ENCODE measurements at places on chromosomes 7 and 10.

GRCh38 chr7:1193593-1194424, 33.8 kb upstream of the ZFAND2A start:
- peak; percentile 93 for DNase-seq

DNA sequence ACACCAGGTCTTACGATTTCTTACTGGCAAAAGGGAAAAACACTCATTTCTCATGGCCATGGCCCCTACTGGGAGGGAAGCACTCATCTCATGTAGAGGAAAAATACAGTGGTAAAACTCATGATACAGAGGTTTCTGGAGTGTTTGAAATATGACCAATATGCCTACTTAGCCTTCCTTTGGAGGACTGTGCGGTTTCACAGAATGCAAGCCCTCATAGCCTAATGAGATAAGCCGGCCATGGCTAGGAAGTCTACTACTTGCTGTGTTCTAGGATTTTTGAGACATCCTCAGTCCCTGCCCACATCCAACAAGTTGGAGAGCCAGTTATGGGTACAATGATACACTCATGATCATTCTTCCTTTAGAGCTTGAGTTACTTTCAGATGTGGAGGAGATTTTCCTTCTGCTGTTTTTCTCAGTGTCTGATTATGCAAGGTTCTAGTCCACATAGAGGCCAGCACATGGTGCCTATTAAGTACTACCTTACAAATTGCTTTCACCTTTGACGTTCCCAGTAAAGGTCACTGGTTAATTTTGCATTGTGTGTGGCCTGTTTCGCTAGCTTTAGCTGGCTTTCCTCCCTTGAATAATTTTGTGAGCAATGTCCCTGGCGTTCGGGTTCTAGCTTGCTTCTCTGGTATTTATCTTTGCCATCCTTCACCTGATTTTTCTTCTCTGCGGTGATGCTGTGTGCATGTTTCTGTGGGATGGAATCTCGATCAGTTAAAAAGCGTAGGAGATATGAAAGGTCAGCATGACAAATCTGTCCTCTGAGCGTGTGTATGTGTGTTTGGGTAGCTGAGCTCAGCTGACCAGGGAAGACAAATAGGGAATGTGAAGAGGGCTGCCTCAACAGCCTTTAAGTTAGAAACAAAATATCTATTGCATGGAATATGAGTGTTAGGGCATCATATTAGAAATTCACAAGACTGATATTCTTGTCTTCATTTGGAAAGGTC, 295.4 kb downstream of the LRMDA start:
- DNase-seq, result no peak

DNA sequence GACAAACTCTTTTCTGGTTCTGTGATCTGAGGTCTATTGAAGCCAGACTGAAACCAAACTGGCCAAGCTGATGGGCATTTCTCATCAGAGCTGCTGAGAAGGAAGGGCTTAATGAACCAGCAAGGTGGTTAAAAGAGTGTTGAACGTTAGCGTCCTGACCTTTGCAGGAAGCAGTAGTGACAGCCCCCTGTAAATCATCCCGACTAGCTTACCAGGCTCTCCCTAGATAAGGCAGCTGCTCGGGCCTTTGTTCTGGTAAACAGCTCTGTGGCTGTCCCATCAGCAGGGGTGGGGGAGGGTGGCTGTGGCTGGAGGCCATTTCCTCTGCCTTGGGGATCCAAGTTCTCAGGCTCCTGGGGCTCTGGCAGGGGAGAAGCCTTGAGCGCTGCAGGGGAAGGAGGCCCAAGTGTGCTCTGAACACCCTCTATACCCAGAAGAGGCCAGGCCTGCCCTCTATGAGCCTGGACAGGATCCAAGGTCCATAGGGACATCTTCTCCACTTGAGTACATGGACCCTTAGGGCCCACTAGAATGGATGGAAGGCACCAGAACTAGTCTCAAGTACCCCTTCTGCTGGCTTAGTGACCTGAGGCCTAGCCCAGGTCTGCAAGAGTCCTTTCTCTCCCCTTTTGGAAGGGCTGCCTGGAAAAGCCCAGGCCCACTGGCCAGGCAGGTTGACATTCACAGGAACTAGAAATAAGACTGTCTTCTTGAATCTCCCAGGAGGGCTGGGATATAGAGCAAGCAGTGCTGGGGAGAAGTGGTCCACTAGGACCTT, 134.6 kb downstream of the ARHGAP22 start:
- peak; percentile 17 for DNase-seq

- no peak for DNase-seq
These were observed 39.2 kb upstream of the RPA3 start for GRCh38 chr7:7757576-7757975.

GRCh38 chr7:93156884-93157283, 8.7 kb upstream of the SAMD9L start:
- DNase-seq, result no peak

GRCh38 chr7:27890205-27890849, 150.4 kb downstream of the TAX1BP1 start:
- DNase-seq, result no peak

DNA sequence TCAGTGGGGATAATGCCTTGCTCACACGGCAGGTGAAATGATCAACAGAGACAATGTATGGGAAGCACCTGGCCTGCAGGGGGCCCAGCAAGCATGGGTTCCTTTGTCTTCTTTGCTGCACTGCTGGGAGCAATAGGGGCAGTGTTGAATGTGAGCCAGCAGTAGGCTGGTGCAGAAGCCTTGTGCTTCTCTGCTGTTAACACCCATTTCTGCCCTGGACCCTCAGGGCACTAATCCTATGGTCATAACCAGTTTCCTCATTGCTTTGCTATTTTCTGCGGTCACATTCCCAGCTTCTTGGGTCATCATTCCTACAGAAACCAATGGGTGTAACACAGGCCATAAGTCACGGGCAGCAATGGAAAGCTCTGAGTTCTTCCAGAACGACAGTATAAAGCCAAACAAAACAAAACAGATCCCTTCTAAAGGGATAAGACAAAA, 10.9 kb upstream of the LGI1 start:
- DNase-seq, result peak; percentile 50

GRCh38 chr10:131781076-131781475, 119.7 kb upstream of the PPP2R2D start:
- no peak for DNase-seq

DNA sequence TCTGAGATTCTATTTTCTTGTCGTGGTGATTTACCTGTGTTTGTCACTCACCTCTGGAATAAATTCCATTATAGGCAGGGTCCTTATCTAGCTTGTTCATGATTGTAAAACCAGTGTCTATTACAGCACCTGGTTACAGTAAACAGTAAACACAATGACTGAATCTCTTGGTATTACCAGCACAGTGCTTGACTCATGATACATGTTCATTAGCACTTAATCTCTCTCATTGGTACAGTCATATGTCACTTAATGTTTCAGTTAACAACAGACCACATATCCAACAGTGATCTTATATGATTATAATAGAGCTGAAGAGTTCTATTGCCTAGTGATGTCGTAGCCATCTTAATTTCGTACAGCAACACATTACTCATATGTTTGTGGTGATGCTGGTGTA, 1.6 kb upstream of the TASOR2 start:
- DNase-seq, result no peak

DNA sequence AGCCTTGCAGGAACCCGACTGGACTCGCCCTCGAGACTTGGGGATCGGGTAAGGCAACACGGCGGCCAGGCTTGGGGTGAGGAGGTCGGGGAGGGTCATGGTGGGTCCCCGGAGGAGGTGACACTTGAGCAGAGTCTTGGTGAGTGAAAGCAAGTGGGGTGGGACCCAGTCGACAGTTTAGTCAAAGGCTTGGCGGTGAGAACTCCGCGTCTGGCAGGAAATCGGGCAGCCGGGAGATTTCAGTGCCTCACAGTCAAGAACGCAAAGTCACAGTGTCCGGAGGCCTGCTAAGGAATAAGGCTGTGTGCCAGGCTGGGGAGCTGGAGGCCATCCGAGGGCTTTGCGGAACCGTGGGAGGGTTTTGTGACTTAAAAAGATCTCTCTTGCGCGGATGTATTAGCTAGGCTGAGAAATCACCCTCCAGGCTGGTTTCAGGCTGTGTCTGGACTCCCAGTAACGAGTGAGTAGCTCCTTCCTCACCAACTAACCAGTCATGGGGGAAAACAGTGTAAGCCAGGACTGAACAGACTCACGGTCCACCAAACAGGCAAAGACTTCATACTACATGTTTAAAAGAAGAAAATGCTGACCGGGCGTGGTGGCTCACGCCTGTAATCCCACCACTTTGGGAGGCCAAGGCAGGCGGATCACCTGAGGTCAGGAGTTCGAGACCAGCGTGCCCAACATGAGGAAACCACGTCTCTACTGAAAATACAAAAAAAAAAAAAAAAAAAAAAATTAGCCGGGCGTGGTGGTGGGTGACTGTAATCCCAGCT, 613 bp downstream of the AP5Z1 start:
- no peak for DNase-seq

GRCh38 chr10:17222329-17222728, 5.7 kb upstream of the VIM start:
- DNase-seq, result no peak

GRCh38 chr10:116720668-116721546, 21.5 kb downstream of the HSPA12A start:
- DNase-seq, result no peak

GRCh38 chr10:16717622-16718395, 99.4 kb downstream of the RSU1 start:
- DNase-seq, result no peak

DNA sequence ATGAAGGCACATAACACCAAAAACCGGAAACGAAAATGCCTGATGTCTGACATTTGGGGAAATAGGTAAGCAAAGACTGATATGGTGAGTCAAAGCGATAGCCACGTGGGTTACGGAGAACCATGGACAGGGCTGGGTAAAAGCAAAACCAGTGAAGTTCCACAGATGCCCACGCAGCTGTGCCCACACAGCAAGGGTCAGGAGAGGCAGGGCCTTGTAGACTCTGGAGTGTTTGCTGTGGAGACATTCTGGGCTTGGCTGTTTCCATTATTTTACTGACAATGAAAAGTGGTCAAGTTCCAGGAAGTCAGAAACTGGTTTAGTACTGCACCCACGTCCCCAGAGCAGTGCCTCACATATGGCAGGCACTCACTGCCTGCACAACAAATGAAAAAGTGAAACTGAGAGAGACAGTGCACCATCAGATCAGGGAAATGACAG, 148.7 kb downstream of the ZMYND11 start:
- DNase-seq, result no peak

- no peak for DNase-seq
These were observed 60.5 kb downstream of the NHLRC2 start for GRCh38 chr10:113914956-113915355.

- DNase-seq, result no peak
These were observed 13.4 kb downstream of the LRRC18 start for GRCh38 chr10:48926255-48926654.

DNA sequence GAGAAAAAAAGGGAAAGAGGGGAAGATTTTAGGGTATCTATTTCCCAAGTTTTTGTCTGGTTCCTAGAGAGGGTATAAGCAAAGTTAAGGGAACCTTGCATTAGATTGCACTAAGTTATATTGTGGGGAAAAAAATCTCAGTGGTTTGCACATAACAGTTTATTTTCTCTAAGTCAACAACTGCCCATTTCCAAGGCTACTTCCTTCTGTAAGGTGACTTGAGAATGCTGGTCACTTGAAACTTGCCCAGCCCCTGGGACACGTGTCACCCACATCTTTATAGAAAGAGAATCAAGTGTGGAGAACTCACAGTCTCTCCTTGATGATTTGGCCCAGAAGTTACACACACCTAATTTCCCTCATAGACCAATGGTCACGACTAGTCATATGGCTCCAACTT, 488.6 kb upstream of the PODXL start:
- no peak for DNase-seq

- DNase-seq, result no peak
These were observed 3.8 kb downstream of the AGAP3 start for GRCh38 chr7:151089893-151090730.

- DNase-seq, result no peak
These were observed 54.0 kb upstream of the NMT2 start for GRCh38 chr10:15222511-15222910.

GRCh38 chr10:103699611-103700435, 155.6 kb downstream of the SH3PXD2A start:
- no peak for DNase-seq

DNA sequence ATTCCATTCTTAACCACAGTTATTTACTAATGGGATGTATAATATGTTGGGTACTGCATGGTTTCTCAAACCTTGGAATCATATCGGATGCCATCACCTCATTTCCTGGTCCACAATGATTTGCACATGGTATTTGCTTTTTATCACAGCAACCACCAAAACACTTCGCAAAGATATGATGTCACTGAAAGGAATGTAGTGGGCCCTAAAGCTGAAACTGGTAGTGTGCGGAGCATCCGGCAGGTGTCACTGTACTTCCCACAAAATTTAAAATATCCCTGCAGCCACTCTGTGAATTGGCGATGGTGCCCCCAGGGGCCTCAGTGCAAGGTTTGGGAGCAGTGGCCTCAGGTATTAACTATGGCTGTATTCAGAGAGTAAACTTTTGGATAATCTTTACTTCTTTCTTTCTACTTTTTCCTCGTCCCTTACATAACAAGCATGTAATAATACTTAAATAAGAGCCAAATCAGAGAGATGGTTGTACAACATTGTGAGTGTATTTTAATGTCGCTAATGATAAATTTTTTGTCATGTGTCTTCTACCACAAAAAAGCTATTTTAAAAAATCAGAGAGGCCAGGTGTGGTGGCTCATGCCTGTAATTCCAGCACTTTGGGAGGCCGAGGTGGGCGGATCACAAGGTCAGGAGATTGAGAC, 66.2 kb downstream of the FAM241B start:
- DNase-seq, result no peak

DNA sequence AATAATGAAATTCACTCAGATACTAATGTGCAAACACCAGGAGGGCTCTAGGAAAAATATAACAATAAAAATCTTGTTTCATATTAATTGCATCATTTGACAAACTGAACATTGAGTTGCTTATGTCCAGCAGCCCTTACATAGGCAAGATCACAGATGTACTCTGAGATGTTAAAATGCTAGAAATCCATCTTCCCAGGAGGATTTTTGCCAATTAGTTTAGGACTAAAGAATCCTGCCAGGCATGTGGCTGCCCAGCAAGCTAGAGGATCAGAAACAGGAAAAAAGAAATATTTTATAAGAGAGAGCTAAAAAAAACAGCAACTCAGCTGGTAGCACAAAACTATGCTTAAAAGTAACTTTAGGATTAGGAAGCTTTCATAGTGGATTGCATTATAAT, 407.8 kb downstream of the NXPH1 start:
- DNase-seq, result no peak

DNA sequence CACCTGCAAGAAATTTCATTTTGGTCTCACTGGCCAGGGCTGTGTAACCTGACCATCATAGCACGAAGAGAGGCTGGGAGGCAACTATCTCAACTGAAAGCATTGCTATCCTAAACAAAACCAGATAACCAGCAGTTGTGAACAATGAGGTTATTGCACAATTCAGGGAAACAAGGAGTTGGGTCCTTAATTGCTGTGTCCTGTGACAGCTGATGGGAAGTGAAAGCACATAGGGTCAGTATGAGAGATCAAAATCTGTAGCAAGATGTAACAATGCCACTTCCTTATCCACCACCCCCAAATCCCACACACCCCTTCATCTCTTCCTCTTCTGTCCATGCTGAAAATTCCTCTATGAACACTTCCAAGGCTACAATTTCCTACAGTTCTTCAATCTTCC, 80.2 kb downstream of the HTR7 start:
- no peak for DNase-seq

Measured in D341Med (cell line).